ENCODE measurements at places on chromosomes 6 and 20.

- DNase-seq, result no peak
These were observed 155.5 kb downstream of the BCAS1 start for GRCh38 chr20:53914781-53915445.

DNA sequence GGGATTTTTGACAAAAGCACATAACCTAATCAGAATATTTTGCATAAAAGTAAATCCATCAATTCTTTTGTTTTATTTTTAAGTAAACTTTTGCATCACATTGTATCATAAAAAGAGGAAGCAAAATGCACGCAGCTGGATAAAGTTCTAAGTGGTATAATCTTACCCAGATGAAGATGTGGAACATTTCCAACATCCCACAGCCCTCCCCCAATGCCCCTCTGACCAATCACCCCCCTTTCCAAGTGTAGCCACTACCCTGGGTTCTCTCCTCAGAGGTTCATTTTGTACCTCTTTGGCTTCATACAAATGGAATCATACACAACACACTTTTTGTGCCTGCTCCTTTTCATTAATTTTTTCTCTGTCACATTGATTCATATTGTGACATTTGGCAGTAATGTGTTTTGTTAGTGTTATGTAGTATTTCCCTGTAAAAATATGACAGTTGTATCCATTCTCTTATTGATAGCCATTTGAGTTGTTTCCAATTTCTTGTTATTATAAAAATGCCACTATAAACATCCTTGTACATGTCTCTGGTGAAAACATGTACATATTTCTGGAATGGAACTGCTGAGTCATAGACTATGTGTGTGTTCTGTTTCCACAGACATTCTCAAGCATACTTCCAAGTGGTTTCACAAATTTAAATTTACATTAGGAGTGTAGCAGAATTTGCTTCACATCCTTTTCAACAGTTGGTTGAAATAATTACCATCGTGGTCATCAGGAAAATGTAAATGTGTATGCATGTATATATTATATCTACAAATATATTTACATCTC is 92.9 kb upstream of the SYNDIG1 start:
- DNase-seq, result no peak

GRCh38 chr6:106318061-106318460 is 7.5 kb downstream of the ATG5 start:
- no peak for DNase-seq

DNA sequence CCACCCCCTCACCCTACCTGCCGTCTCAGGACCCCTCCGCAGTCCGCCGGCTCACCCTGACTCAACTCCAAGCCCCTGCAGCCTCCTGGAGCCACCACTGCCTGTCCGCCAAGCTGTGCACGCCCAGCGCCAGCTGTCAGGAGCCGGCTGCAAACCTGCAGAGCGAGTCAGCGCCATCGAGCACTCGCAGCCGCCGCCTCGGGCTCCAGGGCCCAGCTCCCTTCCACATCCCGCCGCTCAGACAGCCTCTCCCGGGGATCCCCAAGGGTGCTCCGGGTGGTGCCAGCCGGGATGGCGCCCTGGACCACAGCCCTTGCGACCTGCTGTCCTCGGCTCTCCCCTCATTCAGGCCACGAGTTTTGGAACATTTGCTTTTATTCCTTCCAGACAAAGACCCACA is 4.3 kb downstream of the TNNC2 start:
- no peak for DNase-seq

DNA sequence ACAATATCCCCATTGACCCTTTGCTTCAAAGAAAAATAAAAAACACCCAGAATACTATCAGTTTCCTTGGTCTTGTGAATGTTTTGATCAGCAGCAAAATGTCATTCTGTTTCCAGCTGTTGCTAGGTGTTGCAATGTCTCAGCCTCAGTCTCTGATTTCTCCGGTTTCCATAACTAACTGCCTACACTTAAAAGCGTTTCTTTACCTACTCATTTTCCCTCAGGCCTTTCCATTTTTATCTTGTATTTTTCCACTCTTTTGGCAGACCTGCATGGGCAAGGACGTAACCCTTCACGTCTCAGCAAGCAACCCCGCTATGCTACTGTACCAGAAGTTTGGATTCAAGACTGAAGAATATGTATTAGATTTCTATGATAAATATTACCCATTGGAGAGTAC is 49.4 kb downstream of the KAT14 start:
- DNase-seq, result no peak

- no peak for DNase-seq
These were observed 122.0 kb downstream of the HTR1B start for GRCh38 chr6:77341058-77341986.

DNA sequence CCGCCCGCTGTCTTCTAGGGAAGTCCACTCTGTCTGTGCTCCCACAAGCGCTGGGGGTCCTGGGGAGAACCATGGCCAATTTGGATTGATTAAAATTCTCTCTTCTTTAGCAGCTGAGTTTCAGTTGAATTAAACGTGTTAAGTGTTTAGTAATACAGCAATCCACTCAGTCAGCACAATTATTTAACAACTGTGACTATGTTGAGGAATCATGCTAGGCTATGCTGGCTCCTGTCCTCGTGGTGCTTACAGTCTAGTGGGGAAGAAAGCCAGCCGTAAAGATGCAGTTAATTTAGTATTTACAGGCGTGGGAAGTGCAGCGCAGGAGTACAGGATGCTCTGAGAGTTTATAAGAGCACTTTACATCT is 88.9 kb upstream of the FOXP4 start:
- DNase-seq, result no peak
